Liver (tissue), 10 donors: ENCODE measurements at places on chromosomes 4 and X.

DNA sequence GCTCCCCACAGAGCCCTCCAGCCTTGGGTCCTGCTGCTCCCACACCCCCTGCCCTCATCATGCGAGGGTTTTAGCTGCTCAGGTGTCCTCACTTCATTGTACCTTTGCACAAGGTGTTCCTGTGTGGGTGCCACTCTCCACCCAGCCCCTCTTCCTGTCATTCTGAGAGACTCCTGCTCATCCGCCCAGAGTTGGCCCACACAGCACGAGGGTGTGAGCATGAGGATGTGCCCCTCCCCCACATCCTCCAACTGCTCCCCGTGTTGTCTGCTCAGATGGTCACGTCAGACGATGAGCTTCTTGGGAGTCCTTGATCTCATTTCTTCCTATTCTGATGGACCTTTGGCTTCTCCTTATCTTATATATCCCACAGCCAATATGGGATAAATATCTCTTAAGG is 53.2 kb downstream of the HTT-AS start:
- no peaks in the 10 kb centered on the region for H3K4me1 ChIP-seq
- H3K27ac ChIP-seq, result no peak overlapping the region
- H3K27me3 ChIP-seq, result no peaks in the 10 kb centered on the region
- H3K4me3 ChIP-seq, result no peak overlapping the region
- no peaks in the 10 kb centered on the region for H3K36me3 ChIP-seq

DNA sequence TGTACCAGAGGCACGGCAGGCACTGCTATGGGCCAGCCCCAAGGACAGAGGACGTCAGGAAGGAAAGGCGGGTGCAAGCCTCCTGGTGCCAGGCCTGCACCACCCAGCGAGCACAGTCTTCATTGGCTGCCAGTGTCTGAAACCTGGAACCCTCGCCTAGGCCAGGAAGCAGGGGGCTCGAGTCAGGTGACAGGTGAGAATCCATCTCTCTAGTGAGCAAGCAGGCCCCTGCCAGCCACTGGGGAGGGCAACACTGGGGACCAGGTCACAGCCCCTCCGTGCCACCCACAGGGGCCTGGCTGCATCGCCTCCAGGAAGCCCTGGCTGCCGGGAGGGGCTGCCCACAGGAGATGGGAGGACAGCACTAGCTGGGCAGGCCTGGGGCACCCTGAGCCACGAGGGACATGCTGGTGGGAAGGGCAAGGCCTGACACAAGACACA is 6.9 kb upstream of the HAUS3 start:
- H3K4me3 ChIP-seq, result no peak overlapping the region
- H3K4me1 ChIP-seq, result peaks cover 3% of the 10 kb centered on the region
- no peak for DNase-seq

DNA sequence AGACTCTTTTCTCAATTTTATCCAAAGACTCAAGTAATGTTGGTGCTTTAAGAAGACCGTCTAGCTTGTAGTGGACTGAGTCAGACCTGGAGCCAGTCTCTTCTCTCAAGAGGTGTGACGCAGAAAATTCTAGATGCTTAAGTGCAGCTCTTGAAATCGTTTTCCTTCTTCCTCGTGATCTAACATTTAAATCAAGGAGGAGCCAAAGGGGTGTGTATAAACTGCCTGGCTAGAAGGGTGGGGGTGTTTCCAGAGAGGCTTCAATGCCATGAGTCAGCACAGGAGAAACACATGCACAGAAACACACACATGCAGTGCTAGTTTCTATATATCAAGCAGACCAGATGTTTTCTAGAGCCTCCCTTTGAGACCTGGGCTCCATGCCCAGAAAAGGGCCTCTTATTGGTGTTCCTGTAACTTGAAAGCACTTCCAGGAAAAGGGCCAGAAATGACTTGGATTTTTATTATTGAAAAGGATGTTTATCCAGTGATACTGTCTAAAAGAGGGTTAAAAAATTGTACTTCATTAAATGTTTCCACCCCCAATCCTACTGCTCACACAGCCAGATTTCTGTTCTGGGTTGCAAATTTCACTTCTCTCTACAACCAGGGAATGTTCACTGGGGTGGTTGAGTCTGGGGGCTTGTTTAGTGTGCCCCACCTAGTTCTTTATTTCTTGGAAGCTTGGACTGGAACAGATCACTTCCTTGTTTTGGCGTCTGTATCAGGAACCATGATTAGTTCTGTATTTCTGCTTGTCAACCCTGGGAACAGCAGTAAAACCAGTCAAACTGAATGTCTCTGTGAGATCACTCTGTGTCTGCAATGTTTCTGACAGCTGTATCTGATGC is at the start of gene CLIC2:
Gene CLIC2 (minus strand): TSS at position 129 of the 851 bp plus-strand sequence. CDS start 187 bp downstream, outside the sequence.
- no peak within 1 kb of the TSS for H3K27ac ChIP-seq
- DNase-seq, result no peak
- H3K4me3 ChIP-seq, result no peak within 1 kb of the TSS
- peaks cover 2% of the 10 kb centered on the region for H3K27me3 ChIP-seq

GRCh38 chr4:185950891-185951290 is 118.1 kb upstream of the TLR3 start:
- no peaks in the 10 kb centered on the region for H3K4me1 ChIP-seq
- no peaks in the 10 kb centered on the region for H3K27me3 ChIP-seq
- no peak overlapping the region for H3K27ac ChIP-seq
- H3K4me3 ChIP-seq, result no peak overlapping the region
- no peaks in the 10 kb centered on the region for H3K36me3 ChIP-seq
- DNase-seq, result no peak

DNA sequence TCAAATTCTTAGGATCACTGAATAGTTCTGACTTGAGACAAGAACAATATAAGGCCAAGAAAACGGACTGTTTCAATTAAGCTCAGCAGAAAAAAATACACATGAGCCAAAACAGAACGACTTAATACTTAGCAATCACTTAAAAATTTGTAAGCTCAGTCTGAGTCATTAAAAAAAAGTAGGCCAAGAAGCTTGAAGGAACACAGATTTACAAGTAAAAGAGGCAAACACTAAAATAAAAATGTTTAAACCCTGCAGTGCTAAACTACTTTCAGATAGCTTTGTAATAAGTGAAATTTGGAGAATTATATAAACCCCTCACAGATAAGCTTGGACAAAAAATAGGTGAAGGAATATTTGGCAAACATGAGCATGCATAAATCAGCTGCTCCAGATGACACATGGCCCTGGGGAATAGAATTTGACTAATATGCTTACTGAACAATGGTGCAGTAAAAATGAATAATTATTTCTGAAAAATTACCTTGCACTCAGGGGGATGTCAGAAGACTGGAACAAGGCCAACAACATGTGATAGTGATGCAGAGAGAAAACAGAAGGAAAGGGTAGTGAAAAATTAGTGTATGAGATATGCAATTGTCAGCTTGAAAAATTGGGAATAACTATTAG is 49.6 kb downstream of the LNX1 start:
- no peak for DNase-seq
- H3K36me3 ChIP-seq, result no peaks in the 10 kb centered on the region
- no peaks in the 10 kb centered on the region for H3K27me3 ChIP-seq

GRCh38 chrX:48493890-48494364 is 14.9 kb upstream of the PORCN start:
- H3K27me3 ChIP-seq, result no peaks in the 10 kb centered on the region
- no peak overlapping the region for H3K4me3 ChIP-seq
- H3K4me1 ChIP-seq, result no peaks in the 10 kb centered on the region
- H3K36me3 ChIP-seq, result no peaks in the 10 kb centered on the region
- H3K27ac ChIP-seq, result no peak overlapping the region

DNA sequence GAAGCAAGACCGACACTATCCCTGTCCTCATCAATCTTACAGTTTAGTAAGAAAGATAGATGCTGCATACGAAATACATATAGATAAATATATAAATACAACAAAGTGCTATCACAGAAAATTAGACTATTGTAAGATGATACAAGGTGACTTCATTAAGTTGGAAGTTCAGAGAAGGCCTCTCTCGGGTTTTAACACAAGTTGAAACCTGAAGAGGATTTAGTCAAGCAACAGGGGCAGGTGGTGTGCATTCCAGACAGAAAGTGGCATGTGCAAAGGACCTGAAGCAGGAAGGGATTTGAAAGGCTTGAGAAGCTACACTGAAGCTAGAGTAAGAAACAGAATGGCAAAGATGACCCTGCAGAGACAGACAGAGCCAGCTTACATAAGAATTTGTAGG is 36.5 kb downstream of the USP46 start:
- no peak overlapping the region for H3K27ac ChIP-seq
- H3K36me3 ChIP-seq, result peaks cover 4% of the 10 kb centered on the region
- no peaks in the 10 kb centered on the region for H3K27me3 ChIP-seq
- no peak overlapping the region for H3K4me3 ChIP-seq
- DNase-seq, result no peak

DNA sequence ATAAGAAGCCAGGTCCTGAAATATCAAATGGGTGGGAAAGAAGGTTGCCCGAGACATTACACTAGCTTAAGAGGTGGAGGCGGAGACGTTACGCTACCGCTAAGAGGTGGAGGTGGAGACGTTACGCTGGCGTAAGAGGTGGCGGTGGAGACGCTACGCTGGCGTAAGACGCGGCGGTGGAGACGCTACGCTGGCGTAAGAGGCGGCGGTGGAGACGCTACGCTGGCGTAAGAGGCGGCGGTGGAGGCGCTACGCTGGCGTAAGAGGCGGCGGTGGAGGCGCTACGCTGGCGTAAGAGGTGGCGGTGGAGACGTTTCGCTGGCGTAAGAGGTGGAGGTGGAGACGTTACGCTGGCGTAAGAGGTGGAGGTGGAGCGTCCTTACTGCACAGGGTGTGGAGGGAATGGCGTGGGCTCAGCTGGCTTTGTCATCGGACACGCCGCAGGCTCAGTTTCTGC is 12.8 kb downstream of the CYP4V2 start:
- H3K27me3 ChIP-seq, result no peaks in the 10 kb centered on the region
- H3K4me3 ChIP-seq, result no peak overlapping the region
- peaks cover 33% of the 10 kb centered on the region for H3K36me3 ChIP-seq
- H3K4me1 ChIP-seq, result peaks cover 3% of the 10 kb centered on the region
- peak overlapping the region; percentile 19 for H3K27ac ChIP-seq

DNA sequence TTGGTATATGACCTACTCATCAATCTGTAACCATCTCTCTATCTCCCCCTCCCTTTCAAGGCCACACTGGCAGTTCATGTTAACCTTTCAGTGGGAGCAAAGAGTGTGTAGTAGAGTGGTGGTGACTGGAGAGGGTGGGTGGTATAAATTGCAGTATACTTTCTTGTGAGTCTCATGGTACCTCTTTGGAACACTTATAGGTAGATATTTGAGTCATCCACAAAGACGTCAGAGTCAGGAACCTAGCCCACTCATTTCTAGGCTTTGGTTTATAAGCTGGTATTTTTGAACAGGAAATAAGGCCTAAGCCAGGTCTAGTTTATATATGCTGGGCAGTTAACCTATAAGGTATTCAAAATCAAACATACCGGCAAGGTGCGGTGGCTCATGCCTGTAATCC is 36.3 kb downstream of the RLIM start:
- H3K27ac ChIP-seq, result no peak overlapping the region
- H3K27me3 ChIP-seq, result no peaks in the 10 kb centered on the region
- no peak for DNase-seq
- H3K36me3 ChIP-seq, result no peaks in the 10 kb centered on the region
- H3K4me3 ChIP-seq, result no peak overlapping the region

DNA sequence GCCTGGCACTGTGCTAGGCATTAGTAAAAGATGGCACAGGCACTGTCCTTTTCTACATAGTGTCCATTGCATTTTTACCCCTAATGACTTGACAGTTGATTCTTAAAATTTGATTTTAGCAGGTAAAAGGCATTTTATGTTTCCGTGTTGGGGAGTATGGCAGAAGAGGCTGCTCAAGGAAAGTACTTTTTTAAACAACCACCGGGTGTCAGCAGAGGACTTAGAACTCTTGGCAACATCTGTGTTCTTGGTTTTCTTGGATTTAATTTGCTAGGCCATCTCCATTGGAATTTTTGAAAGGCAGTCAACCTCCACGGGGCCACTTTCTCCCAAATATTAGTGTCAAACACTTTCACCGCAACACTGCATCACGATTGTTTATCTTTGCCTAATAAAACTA is 102.9 kb downstream of the TSPAN7 start:
- no peak for DNase-seq
- H3K27ac ChIP-seq, result no peak overlapping the region
- no peaks in the 10 kb centered on the region for H3K36me3 ChIP-seq
- H3K4me3 ChIP-seq, result no peak overlapping the region

DNA sequence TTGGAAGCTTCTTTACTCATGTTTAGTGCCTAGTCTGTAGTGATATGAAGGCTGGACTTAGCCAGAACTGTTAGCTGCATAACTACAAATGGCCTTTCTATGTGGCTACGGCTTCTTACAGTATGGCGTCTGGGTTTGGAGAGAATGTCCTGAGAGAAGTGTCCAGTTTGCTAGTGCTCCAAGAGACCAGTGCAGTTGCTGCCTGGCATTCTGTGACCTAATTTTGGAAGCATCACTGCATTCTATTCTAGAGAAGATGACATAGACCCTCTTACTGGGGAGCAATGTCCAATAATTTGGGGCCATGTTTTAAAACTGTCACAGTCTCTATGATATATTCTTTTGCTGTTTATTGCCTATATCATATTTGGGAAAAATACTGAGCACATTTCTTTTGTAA is 74.2 kb downstream of the STAG2 start:
- no peaks in the 10 kb centered on the region for H3K4me1 ChIP-seq
- H3K4me3 ChIP-seq, result no peak overlapping the region
- H3K36me3 ChIP-seq, result peaks cover 2% of the 10 kb centered on the region
- no peaks in the 10 kb centered on the region for H3K27me3 ChIP-seq
- DNase-seq, result no peak

GRCh38 chr4:159206427-159206871 is 103.6 kb downstream of the RAPGEF2 start:
- peaks cover 5% of the 10 kb centered on the region for H3K4me1 ChIP-seq
- no peak overlapping the region for H3K4me3 ChIP-seq

DNA sequence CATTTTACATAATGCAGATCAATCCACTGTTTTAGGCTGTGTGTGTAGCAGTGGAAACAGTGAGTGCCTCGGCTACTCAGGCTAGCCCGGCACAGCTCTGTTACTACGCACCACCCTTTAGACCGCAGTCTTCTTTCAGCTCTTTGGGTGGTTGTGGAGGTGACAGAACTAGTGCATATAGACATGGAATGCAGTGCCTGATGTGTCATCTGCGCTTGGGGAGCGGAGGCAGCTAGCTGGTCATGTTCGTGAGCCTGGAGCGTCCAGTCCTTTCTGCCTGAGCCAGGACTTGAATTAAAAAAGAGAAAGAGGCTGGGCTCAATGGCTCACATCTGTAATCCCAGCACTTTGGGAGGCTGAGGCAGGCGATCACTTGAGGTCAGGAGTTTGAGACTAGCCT is 4.8 kb downstream of the TBC1D14 start:
- no peak for DNase-seq
- H3K27ac ChIP-seq, result no peak overlapping the region

DNA sequence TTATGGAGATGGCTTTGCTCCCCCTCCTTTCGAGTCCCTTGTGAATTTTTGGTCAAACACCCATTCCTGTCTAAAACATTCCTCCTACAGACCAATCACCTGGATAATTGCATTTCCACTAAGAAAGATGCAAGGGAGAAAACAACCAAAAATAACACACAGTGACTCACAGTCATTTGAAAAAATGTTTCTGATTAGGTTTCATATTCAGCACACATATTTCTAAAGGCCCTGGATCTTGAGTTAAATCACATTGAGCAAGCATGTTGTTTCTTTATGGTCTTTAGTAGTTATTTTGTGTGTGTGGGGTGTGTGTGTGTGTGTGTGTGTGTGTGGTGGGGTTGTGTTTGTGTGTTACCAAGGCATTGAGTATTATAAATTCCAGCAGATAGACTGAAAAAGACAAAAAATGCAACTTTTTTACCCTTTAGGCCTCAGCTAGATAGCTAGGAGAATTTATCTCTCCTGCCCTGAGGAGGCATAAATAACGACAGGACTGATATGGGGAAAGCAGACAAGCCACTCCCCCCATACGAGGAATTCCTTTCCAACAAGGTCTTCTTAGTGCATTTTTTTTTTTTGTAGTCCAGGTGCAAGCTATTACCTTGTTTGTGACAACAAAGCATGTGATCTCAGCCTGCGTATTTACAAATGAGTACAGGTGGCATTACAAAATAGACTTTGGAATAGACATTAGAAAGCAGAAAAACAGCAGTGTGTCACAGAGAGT is 265.4 kb upstream of the ADGRL3 start:
- no peaks in the 10 kb centered on the region for H3K36me3 ChIP-seq
- no peak overlapping the region for H3K27ac ChIP-seq
- H3K27me3 ChIP-seq, result no peaks in the 10 kb centered on the region
